ENCODE measurements at places on chromosomes 7 and 10.
A peak's percentile ranks its signal among the peaks of the same experiment; 100 is the strongest.

GRCh38 chr10:3045471-3046209 lies 21.7 kb upstream of the PFKP start:
- no peak for DNase-seq

DNA sequence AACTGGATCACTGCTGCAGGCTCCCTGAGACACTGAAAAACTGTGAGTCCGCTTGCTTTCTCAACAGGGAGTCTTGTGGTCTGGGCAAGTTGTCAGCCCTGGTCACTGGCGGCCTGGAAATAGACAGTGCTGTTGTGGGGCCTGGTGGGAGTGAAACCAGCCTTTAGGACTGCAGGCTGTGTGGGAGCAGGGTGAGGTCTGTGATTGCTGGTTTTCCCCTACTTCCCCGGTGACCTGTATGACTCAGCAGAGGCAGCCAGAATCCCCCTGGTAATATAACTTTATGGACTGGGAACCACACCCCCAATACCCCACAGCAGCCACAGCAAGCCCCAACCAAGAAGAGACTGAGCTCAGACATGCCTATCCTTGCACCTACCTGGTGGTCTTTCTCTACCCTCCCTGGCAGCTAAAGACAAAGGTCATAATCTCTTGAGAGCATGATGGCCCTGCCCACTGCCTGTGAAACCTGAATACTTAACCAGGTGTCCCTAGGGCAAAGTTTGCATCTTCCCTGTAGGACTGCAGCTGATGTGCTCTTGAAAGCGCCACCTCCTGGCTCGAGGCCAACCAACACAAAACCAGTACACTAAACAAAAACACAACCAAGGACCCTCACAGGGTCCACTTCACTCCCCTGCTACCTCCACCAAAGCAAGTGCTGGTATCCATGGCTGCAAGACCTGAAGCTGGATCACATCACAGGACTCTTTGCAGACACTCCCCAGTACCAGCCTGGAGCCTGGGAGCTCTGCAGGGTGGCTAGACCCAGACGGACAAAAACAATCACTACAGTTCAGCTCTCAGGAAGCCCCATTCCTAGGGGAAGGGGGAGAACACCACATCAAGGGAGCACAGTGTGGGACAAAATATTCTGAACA lies 7.2 kb upstream of the ADAM22 start:
- DNase-seq, result no peak

DNA sequence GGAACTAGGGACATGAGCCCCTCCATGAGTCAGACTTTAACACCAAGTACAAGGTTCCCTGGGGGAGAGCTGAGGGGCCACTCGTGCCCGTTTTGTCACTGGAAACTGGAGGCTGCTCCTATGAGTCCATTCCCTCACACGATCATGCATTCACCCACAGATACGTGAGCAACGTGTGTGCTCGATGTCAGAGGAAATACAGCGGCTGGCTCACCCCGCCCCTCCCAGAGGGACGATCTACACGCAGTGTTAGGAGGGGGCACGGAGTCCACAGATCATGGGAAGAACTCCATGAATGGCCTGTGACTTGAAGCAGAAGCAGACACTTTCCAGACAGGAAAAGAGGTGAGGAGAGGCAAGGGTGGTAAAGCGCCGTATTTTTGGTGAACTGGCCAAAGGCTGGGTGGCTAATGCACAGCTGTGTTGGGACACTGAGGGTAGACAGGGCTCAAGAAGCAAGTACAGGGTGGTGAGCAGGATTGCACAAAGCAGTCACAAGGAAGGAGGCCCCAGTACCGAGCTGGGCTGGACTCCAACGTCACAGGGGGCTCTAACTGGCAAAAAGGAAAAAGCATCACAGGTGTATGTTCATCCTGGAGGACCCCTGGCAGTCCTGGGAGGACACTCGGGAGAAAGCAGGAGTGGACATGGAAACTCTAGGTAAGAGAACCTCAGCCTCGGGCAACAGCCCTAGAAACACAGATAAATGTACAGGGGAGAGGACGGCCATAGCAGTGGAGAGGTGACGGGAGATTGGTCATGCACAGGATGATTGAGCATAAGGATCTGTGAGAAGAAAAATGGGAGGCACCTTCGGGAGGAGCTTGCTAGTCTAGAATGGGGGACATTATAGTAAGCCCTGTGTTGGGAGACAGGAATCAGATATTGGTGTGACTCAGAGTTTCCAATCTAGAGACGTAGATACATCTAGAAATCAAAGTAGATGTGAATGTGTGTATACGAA lies 41.2 kb downstream of the TNS3 start:
- DNase-seq, result no peak

DNA sequence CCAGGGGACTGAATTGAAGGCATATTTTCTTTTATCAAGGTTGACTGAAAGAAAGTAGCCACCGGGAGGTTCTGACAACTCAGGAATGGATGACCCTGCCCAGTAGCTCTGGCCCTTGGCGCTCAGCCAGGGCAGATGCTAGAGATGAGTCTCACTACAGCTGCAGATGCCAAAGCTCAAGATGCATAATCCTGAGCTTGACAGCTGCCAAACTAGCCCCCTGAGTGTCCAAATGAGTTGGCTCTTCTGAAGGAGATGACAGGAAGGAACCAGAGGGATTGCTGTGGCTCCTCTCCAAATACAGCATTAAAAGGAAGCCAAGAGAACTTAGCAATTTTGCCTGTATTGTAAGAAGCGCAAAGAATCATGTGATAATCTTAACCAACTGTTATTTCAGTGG lies 78.4 kb downstream of the NXPH1 start:
- no peak for DNase-seq

DNA sequence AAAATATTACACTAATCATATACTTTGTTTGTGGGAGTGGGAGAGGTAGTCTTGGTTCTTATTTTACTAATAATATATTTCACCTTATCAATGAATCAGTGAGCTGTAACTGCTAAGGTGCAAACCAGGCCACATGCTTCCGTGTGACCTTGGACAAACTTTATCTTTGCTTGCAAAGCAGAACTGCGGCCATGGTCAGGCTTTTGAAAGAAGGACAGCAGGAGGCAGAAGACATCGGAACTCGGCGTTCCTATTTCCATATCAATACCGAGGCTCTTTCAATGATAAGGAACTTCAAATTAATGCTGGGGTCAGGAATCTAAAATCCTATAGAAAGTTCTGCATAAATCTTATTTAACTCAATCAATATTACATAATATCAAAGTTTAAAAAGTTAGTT lies 491.9 kb upstream of the PFKP start:
- no peak for DNase-seq

DNA sequence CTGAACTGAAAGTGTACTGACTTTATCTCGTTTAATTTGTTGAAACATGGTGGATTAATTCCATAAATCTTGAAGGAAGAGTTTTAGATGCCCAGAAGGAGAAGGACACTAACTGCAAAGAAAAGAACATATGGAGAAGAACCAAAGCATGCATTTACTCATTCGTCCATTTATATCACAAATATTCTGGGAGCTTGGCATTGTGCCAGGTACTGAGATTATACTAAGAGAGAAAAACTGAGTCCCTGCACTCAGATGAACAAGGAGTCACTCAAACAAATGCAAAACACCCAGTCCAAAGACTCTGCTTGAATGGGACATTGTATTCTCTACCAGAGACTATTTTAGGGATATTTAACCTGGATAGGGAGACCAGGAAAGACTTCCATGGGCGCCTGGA lies 588.0 kb upstream of the MGMT start:
- DNase-seq, result no peak

GRCh38 chr10:24120646-24121045 lies 88.3 kb upstream of the KIAA1217 start:
- no peak for DNase-seq

GRCh38 chr7:93194386-93194785 lies 31.9 kb downstream of the HEPACAM2 start:
- DNase-seq, result no peak

DNA sequence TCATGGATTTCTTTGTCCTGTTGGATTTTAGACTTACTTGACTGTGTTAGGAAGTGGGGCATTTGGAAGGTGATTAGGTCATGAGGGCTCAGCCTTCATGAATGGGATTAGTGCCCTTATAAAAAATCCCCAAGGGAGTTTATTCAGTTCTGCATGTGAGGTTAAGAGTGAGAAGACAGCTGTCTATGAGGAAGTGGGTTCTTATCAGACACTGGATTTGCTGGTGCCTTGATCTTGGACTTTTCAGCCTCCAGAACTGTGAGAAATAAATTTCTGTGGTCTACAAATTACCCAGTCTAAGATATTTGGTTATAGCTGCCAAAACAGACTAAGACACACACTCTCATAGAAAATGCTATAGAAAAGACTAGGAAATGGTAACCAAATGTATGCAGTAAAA lies 724.7 kb upstream of the FZD8 start:
- no peak for DNase-seq

DNA sequence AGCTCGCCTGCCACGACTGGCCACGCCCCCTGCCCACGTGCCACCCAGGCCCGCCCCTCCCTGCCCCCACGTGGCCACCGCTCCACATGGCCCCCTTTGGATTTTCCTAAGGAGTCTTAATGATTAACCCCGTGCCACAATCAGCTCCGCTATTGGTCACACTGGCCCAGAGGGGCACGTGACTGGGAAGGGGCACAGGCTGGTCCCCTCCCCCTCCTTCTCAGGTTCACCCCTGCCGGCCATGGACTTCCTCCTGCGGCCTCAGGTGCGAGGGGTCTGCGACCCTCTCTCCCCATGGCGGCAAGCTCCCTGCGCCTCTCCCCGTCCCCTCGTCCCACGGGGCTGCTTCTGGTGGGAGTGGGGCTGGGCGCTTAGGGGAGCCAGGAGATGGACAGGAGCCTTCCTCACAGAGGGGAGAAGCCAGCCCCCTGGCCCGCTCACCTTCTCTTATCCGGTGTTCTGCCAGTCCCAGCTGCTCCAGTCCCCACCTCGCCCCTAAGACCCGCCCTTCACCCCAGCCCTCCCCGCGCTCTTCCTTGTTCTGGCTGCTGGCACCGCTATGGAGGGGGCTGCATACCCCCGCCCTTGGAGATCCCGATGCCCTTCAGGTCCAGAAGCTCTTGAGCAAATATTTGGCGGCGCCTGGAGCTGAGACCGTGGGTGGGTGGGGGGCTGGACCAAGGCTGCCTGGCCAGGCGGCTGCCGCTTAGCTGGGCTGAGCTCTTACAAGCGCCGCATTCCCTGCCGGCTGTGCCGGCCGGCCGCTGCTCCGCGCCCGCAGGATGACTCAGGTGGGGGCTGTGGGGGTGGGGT lies 3.2 kb downstream of the SLC4A2 start:
- DNase-seq, result no peak

- DNase-seq, result no peak
These were observed 22.0 kb upstream of the GSAP start for GRCh38 chr7:77438131-77438530.

- no peak for DNase-seq
These were observed 63.5 kb downstream of the HIPK2 start for GRCh38 chr7:139714163-139714901.

DNA sequence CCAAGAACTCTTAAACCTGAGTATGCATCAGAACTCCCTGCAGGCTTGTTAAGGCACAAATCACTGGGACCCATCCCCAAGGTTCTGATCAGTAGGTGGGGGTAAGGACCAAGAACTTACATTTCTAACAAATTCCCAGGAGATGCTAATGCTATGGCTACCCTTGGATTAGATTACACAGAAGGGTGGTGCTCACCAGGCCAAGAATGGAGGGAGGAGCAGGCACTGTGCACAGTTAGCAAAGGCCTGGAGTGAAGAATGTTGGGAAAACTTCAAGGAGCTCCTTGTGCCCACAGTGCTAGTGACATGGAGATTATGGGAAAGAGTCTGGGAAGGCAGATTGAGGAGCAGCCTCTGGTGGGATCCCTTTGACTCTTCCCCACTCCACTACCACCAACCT lies 1.9 kb downstream of the PRSS2 start:
- no peak for DNase-seq

- DNase-seq, result peak; percentile 59
These were observed 92.9 kb downstream of the SVOPL start for GRCh38 chr7:138608275-138608674.

DNA sequence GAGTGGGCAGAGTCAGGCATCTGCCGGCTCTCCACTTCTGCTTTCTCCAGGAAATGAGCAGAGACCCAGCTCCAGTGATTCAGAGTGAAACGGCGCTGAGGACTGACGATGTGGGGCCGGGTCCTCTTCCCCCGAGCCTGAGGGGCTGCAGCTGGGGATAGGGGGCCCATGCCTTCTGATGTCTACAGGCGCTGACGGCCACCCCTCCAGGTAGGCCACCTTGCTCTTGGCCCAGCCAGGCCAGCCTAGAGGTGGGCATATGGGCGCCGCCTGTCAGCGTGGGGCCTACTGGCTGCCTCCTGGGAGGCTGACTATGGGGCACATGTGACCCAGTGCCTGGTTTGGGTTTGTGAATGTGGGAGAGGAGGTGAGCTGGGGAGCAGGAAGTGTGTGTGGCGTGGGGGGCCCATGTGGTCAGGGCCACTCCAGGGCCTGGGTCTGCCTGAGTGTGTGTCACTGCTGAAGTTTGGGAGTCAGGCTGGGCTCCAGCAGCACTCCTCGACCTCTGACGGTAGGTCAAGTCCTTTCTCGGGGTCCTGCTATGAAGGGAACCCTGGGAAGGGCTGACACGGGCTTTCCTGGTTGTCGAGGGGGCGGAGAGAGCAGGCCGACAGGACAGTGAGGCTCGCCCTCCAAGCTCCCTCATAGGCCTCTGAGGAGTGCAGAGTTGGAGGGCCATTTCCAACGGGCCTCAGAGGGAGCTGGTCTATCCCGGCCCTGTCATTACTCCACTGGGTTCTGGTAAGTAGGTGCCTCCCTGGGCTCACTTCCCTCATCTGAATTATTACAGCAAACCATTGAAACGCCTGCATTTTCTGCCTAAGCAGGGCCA lies at the start of gene WDFY4:
Gene WDFY4 (plus strand): TSS at position 82 of the 832 bp plus-strand sequence. CDS start 24,860 bp downstream, outside the sequence.
- no peak for DNase-seq

All from activated T-cell treated with anti-CD3 and anti-CD28 coated beads, Interleukin-2, amount 50 U/mL, for 48 hours (primary cell).